ENCODE measurements at places on chromosomes 6 and 20.

GRCh38 chr6:105272786-105273185 lies 93.0 kb upstream of the POPDC3 start:
- no peak overlapping the region for H3K4me3 ChIP-seq
- H3K27ac ChIP-seq, result no peak overlapping the region
- H3K36me3 ChIP-seq, result peaks cover 22% of the 10 kb centered on the region
- H3K27me3 ChIP-seq, result no peaks in the 10 kb centered on the region
- no peak for ATAC-seq

DNA sequence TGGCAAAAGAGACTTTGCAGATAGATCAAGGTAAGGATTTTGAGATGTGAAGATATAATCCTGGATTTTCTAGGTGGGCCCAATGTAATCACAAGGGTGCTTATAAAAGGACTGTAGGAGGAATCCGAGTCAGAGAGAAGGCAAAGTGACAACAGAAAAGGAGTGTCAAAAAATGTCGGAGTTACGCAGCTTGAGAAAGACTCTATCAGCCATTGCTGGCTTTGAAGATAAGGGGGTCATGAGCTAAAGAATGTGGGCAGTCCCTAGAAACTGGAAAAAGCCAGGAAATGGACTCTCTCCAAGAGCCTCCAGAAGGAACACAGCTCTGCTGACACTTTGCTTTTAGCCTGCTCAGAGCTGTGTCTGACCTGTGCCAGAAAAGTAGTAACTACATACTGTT lies 8.7 kb upstream of the RWDD1 start:
- H3K36me3 ChIP-seq, result no peaks in the 10 kb centered on the region
- H3K4me3 ChIP-seq, result no peak overlapping the region
- ATAC-seq, result no peak
- H3K27ac ChIP-seq, result no peak overlapping the region
- peaks cover 9% of the 10 kb centered on the region for H3K27me3 ChIP-seq
- no peaks in the 10 kb centered on the region for H3K4me1 ChIP-seq

DNA sequence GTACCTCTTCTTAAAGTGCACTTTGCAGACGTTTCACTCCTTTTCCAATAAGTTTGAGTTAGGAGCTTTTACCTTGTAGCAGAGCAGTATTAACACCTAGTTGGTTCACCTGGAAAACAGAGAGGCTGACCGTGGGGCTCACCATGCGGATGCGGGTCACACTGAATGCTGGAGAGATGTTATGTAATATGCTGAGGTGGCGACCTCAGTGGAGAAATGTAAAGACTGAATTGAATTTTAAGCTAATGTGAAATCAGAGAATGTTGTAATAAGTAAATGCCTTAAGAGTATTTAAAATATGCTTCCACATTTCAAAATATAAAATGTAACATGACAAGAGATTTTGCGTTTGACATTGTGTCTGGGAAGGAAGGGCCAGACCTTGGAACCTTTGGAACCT lies 9.9 kb upstream of the EFCAB8 start:
- no peak for ATAC-seq
- H3K36me3 ChIP-seq, result peaks cover 96% of the 10 kb centered on the region
- H3K4me3 ChIP-seq, result no peak overlapping the region
- peaks cover 16% of the 10 kb centered on the region for H3K4me1 ChIP-seq

- peak; percentile 86 for ATAC-seq
- H3K4me1 ChIP-seq, result peaks cover 13% of the 10 kb centered on the region
- H3K27ac ChIP-seq, result no peak overlapping the region
- H3K27me3 ChIP-seq, result peaks cover 3% of the 10 kb centered on the region
These were observed 67.9 kb downstream of the ARMC2 start for GRCh38 chr6:108916026-108916686.

DNA sequence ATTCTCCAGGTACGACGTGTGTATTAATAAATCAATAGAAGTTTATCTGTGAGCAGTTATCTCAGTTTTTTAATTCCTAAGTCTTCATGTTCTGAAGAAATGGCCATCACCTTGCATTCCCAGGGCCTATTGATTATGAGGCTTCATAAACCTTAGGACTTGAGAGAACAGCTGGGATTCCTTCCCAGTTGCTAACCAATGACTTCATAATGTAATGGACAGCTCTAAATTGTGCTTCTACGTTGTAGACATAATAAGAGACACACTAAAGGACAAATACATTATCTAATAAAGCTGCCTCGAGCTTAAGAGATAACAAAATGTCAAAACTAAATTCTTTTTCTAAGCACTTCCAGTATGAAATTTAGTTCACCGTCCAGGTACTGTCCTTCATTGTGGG lies 30.6 kb downstream of the TSHZ2 start:
- H3K27me3 ChIP-seq, result no peaks in the 10 kb centered on the region
- peaks cover 38% of the 10 kb centered on the region for H3K4me1 ChIP-seq
- no peak for ATAC-seq
- peak overlapping the region; percentile 82 for H3K4me3 ChIP-seq

GRCh38 chr6:170313716-170314295 lies 7.2 kb downstream of the FAM120B start:
- no peak for ATAC-seq
- no peaks in the 10 kb centered on the region for H3K27me3 ChIP-seq
- H3K27ac ChIP-seq, result no peak overlapping the region
- no peak overlapping the region for H3K4me3 ChIP-seq
- peaks cover 52% of the 10 kb centered on the region for H3K36me3 ChIP-seq
- H3K4me1 ChIP-seq, result peaks cover 26% of the 10 kb centered on the region

- H3K27ac ChIP-seq, result no peak overlapping the region
- no peaks in the 10 kb centered on the region for H3K4me1 ChIP-seq
- peaks cover 5% of the 10 kb centered on the region for H3K27me3 ChIP-seq
- no peak overlapping the region for H3K4me3 ChIP-seq
- ATAC-seq, result no peak
- H3K36me3 ChIP-seq, result no peaks in the 10 kb centered on the region
These were observed 107.4 kb upstream of the TENT5A start for GRCh38 chr6:81859884-81860283.

DNA sequence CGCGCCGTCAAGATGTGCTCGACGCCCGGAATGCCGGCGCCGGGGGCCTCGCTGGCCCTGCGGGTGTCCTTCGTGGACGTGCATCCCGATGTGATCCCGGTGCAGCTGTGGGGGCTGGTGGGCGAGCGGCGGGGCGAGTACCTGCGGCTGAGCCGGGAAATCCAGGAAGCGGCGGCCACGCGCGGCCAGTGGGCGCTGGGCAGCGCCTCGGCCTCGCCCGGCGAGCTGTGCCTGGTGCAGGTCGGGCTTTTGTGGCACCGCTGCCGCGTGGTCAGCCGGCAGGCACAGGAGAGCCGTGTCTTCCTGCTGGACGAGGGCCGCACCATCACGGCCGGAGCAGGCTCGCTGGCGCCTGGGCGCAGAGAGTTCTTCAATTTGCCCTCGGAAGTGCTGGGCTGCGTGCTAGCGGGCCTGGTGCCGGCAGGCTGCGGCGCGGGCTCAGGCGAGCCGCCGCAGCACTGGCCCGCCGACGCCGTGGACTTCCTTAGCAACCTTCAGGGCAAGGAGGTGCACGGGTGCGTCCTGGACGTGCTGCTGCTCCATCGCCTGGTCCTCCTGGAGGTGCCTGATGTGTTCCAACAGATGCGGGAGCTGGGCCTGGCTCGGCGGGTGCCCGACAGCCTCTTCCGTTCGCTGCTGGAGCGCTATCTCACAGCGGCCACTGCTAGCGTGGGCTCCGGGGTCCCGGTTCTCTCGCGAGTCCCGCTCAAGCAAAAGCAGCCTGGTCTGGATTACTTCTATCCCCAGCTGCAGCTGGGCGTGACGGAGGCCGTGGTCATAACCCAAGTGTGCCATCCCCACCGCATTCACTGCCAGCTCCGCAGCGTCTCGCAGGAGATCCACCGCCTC lies 656 bp downstream of the TDRD6 start:
- no peaks in the 10 kb centered on the region for H3K36me3 ChIP-seq
- no peaks in the 10 kb centered on the region for H3K4me1 ChIP-seq
- no peak overlapping the region for H3K27ac ChIP-seq
- no peak for ATAC-seq
- no peak overlapping the region for H3K4me3 ChIP-seq

DNA sequence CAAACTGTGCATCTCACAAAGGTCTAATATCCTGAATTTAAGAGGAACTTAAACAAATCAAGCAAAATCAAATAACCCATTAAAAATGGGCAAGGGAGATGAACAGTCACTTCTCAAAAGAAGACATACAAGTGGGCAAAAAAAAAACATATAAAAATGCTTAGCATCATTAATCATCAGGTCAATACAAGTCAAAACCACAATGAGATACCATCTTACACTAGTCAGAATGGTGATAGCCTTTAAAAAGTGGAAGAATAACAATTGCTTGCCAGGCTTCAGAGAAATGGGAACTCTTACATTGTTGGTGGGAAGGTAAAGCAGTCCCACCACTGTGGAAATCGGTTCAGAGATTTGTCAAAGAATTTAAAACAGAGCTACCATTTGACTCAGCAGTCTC lies 646.7 kb upstream of the PTCHD4 start:
- no peak overlapping the region for H3K4me3 ChIP-seq
- H3K27ac ChIP-seq, result no peak overlapping the region
- no peak for ATAC-seq

DNA sequence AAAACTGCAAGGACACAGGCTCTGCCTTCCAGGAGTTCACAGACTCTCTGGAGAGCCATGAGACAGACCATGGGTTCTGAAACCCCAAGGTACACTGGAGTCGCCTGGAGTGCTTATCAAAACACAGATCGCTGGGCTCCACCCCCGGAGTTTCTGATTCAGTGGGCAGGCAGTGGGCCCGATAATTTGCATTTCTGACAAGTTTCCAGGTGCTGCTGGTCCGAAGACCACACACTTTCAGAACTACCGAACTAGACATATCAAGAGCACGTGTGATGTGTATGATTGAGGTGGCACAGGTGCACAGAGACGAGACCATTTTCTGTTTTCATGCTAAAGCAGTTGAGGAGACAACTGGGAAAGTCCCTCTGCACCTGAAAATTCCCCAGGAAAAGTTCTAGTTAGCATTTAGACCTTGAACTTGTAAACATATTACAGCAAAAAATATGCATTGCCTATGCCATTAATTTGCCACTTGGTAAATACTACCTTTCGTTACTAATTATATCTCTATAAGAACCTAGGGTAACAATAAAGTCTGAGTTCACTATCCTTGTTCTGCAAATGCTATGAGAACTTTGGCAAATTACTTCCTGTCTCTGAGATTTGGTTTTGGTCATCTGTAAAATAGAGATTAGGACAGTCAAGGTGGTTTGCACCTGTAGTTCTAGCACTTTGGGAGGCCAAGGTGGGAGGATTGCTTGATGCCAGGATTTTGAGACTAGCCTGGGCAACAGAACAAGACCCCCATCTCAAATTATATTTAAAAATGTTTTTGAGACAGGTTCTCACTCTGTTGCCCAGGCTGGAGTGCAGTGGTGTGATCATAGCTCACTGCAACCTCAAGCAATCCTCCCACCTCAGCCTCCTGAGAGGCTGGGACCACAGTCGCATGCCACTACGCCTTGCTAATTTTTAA lies 14.3 kb upstream of the PIM1 start:
- H3K4me1 ChIP-seq, result peaks cover 16% of the 10 kb centered on the region
- peak overlapping the region; percentile 52 for H3K27ac ChIP-seq
- H3K4me3 ChIP-seq, result peak overlapping the region; percentile 67
- H3K36me3 ChIP-seq, result no peaks in the 10 kb centered on the region

DNA sequence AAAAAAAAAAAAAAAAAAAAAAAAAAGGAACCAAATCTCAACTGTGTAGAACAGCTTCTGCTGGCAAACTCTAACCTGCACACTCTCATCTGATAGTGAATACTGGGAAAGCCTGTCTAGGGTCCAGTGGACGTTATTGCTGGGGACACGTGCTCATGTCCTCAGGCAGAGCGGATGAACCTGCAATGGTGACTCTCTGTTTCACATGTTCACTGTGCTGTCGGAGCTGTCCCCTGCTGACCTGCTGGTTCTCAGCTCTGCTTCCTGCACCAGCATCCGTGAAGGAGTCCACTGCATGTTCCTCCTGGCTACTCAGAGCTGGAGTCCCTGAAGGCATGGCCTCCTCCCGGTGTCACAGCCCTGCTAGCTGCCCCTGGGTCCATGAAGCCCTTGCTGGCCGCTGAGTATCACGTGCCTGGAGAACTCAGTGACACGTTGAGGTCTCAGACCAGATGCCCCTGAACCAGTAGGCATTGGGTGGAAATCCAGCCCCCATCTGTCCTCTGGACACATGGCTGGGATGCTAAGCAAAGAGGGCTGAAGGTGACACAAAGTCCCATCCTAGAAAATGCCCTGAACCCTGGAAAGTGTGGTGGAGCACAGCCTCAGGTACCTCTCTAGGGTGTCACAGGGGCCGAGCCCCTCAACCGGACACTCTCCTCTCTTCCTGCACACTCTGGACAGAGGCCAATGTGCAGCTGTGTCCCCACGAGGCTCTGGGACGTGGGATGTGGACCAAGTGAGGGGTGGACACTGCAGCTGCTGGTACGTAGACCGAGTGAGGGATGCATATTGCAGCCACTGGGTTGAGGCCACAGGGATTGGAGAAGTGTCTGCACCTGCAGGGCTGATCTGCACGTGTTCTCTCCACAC lies 54.9 kb upstream of the FRMD1 start:
- ATAC-seq, result no peak
- H3K27me3 ChIP-seq, result peaks cover 14% of the 10 kb centered on the region
- no peaks in the 10 kb centered on the region for H3K36me3 ChIP-seq
- no peak overlapping the region for H3K27ac ChIP-seq
- H3K4me1 ChIP-seq, result no peaks in the 10 kb centered on the region

GRCh38 chr20:10179574-10180298 lies 38.9 kb upstream of the SNAP25 start:
- peaks cover 19% of the 10 kb centered on the region for H3K27me3 ChIP-seq
- H3K4me1 ChIP-seq, result no peaks in the 10 kb centered on the region
- no peak overlapping the region for H3K27ac ChIP-seq
- no peaks in the 10 kb centered on the region for H3K36me3 ChIP-seq

DNA sequence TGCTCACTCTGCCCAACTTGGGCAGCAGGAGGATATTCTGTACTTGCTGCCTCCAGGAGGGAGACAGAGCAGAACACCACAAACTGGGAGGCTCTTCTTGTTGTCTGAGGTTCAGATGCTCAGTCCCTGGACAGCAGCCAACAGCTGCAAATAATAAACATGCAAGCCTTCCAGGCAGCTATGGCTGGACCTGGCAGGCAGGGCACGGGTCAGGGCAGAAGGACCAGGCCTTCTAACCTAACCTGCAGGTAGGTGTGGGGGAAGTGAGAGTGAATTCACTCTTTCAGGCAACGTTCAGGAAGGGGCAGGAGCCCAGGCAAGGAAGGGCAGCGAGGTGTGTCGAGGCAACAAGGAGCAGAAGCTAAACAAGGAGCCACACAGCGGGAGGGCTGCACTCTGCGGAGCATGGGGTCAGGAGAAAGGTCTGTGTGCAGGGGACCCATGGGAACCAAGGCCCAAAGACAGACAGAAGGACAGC lies 31.5 kb downstream of the NINL start:
- no peaks in the 10 kb centered on the region for H3K4me1 ChIP-seq
- ATAC-seq, result no peak
- no peaks in the 10 kb centered on the region for H3K27me3 ChIP-seq
- H3K36me3 ChIP-seq, result no peaks in the 10 kb centered on the region
- no peak overlapping the region for H3K4me3 ChIP-seq

All from activated T-helper 17 cell treated with anti-CD3 and anti-CD28 coated beads, Interleukin-2, amount 50 U/mL, for 72 hours (primary cell).